ENCODE measurements at places on chromosomes 16 and 17. TPM values are rescaled to one million over a fixed set of nuclear protein-coding genes. Genes with fewer than 3 reads are reported as not detected.

DNA sequence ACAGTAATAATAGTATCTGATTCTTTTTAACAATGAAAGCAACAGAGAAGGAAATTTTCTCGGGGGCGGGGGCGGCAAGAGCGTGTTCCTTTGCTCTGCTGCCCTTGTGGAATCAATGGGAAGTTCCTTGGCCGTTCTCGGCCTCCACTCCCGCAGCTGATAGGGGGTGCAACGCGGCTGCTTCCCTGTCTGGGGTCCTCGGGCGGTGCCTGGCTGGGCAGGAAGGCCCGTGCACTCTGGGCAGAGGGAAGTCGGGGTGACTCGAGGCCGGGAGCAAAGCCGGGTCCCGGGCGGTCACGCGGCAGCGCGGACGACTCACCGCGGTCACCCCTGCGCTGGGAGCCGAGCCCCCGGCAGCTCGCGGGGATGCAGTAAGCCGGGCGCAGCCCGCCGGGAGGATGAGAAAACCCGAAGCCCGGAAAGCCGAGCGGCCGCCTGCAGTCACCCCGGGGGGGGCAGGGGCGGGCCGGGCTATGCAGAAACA is 2.5 kb downstream of the TUBB3 start:
- DNase-seq = no peak

DNA sequence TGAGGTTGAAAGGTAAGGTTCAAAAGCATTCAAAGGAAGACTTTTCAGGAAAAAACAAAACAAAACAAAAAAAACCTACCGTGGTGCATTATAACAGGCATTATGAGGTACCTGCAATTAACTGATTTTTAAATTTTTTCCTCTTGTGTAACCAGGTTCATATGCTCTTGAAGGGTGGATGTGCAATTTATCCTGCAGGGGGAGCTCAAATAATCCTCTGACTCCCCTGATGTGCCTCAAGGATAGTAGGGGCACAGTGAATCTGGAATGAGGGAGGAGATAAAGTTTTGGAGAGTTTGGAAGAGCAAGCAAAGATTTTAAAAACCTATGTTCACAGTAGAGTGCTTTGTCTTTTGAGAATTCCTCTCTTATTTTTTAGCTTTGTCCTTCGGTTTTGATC is 1349.4 kb downstream of the CDH8 start:
- no peak for DNase-seq

GRCh38 chr16:57693550-57693949 is 1.1 kb upstream of the DRC7 start:
- DNase-seq = no peak

DNA sequence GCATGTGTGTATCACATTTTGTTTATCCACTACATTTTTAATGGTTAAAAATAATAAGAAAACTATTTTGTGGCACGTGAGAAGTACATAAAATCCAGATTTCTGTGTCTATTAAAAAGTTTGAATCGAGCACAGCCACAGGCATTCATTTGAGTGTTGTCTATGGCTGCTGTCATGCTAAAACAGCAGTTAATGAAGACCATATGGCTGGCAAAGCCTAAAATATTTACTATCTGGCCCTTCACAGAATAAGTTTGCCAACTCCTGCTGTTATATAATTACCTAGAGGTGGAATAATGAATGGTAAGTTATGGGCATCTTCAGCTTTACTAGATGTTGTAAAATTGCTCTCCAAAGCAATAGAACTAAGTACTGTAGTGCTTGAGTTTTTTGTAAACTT is 30.5 kb downstream of the TMEM98 start:
- DNase-seq = no peak

- DNase-seq = no peak
Observed at GRCh38 chr17:49508061-49508865, 13.2 kb downstream of the NGFR start.

DNA sequence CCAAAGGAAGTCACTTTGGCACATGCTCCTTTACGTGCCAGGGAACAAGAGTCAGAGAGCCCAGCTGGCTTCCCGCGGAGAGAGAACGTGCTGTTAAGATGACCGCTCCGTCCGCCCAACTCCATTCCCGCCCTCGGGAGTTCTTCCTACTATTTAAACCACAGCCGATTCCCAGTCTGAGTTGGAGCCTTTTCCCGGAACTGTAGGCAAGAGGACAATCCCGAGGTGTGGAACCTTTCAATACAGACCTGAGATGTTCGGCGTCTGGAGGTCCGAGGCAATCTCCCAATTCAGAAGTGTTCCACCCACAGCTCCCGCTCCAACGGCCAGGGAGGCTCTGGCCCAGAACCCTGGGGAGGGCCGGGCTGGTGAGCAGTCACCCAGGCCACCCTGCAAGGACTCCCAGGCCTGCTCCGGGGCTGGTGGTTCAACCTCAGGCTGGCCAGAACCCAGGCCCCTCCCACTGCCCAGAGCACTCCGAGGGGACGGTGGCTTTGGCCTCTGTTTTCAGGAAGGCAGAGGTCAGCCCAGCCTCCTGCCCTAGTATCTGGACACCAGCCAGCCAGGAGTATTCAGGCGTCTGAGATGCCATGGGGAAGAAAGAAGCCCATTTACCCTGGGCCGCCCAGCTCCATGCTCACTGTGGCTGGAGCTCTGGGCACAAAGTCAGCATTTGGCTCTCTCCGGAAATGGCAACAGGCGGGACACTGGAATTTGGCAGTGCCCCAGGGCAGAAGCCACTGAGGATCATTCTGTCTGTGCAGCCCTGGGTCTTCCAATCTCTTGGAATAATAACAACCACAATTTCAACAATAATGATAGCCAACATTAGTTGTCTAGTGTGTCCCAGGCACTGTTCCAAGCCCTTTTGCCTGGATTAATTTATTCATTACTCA is 21.4 kb downstream of the EMP2 start:
- DNase-seq = no peak

DNA sequence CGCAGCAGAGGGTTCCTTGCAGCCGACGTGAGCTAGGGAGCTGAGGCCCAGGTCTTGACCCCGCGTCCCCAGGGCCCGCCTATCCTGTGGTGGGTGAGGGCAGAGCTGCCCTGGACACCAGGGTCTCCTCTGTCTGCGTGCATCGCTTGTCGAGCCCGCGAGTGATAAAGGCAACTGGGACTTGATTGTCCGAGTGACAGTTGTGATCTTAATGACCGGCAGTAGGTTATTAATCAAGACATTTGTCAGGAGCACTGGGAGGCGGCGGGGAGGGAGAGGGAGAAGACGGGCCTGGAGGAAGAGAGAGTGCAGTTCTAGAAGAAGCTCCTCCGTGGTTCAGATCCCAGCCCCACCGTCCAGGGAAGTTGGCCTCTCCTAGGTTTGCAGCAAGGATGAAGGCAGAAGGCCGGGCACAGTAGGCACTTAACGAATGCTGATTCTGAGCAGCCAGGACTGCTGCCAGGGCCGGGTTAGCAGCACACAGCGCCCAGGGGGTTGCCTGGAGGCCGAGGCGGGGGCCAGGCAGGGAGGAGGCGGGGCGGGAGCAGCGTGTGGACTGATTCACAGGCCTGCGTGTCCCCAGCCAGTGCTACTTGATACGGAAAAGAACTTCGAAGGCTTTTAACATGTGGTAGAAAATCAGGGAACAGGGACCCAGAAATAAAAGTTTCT is 11.3 kb upstream of the GSE1 start:
- no peak for DNase-seq

DNA sequence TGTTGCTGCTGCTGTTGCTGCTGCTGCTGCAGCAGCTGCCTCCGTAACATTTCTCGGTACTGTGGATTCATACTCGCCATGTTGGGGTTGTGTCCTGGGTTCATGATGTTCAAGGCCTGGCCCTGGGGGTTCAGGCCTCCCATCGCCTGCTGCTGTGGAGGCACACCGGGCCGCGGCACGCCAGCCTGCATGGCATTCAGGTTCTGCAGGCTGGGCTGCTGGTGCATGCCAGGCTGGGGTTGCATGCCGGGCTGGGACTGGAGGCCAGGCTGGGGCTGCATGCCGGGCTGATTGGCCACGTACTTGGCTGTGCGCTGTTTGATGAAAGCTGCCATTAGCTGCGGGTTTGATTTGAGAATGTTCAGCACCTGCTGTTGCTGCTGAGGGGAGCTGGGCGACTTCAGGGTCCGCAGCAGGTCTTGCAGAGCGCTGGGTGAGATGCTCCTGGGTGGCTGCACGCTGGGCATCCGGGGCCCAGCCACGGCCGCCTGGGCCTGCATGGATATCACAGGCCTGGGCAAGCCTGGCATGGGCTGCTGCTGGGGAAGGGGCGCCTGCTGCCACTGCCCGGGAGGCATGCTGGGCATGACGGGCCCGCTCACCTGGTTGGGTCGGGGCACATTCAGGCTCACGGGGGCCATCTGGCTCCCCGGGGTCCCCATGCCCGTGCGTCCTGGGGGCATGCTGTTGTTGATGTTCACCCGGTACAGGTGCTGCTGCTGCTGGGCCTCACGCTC is 11.3 kb upstream of the TRAP1 start:
- no peak for DNase-seq

DNA sequence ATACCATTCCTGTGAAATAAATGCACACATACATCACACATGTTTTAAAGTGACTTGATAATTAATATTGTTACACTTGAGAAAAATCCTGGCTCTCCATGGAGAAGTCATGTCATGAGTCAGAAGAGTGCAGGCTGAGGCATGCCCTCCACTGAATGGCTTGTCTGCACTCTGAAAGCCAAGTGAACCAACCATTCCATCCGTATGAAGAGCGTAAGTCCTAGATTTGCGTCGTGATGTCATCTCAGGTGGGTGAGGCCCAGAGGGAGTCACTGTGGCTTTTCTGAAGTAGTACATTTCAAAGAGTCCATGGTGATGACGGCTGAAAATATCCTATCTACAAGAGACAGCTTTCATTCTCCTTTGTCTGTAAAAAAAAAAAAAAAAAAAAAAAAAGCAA is 83.5 kb upstream of the IRX5 start:
- DNase-seq = no peak

- no peak for DNase-seq
Observed at GRCh38 chr17:19785854-19786253, 37.8 kb upstream of the ALDH3A1 start.

GRCh38 chr17:19242926-19243325 is 5.8 kb downstream of the EPN2 start:
- DNase-seq = no peak

GRCh38 chr16:82013139-82013538 is 1.9 kb upstream of the SDR42E1 start:
- DNase-seq = no peak

DNA sequence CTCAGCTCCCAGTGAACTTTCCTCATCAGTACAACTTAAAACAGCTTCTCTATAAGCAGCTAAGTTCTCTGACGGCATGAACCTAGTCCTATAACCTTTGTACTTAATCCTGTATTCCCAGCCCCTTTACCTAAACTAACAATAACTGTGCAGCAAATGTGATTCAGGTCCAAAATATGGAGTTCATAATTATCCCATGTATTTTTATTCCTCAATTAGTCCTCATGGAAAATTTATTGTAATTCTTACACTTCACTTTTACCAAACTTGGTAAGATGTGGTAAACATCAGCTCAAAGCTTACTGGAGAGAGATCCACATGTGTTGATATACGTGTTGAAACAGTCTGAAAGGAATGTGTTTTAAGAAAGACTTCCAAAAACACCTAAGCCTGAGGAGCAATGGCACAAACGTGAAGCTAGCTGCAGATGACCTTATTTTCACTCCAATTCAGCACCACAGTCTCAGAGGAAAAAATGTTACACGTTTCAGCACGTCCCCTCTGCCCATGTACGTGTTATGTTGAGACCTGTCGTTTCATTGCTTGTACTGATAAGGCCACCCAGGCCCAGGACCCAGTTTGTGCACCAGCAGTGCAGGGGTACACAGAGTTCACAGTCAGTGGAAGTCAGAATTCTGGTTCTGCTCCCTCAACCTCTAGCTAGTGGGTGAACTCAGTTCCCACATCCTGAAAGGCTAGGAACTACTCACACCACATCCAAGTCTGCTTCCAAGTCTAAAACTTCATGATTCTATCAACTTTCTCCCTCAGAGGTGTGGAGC is 7.1 kb downstream of the USP31 start:
- DNase-seq = no peak

GRCh38 chr16:89917773-89918452 is 749 bp upstream of the MC1R start:
- DNase-seq = peak; percentile 90

DNA sequence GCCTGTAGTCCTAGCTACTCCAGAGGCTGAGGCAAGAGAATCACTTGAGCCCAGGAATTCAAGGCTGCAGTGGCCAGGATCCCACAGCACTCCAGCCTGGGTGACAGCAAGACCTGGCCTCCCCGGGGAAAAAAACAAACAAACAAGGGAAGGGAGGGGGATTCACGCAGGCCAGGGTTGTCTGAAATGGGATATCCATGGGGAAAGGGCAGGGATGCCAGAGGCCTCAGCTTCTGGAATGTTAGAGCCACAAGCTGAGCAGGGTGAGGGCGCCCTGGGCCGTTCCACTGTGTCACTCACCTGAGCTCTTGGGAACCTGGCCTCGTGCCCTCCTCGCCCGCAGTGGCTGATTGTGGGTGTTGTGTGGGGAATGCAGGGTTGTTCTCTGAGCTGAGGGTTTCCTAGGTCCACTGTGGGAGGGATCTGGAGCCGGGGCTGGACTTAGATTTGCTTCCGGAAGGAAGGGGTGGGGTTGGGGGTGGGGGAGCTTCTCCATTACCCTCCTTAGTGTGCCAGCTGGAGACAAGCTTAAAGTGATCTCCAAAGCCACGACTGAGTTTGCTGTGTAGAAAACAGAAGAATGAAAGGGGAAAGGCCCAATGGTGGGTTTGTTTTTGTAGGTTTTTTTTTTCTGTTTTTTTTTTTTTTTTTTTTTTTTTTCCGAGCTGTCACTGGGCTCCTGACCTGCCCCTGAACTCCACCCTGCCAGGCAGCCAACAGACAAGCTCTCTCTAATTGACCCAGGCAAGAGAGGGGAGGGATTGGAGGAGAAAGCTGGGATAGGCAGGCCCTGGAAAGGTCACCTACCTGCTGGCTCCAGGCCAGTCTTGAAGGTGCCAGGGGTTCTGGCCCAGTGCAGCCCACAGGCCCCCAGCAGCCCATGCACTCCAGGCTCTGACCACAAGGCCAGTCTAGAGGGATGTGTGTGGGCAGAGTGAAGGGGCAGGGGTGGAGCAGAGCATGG is at the start of gene SULT1A1:
Gene SULT1A1, minus strand, starts transcription at position 414 of the 964 bp plus-strand sequence. CDS start 1,189 bp downstream, outside the sequence.
- no peak for DNase-seq

GRCh38 chr16:89742948-89743347 is 21.6 kb downstream of the ZNF276 start:
- DNase-seq = no peak

PRCD gene
- total RNA-seq = not detected

CNP gene
- 68.0 TPM for total RNA-seq

OR4D1 gene
- 0.17 TPM for total RNA-seq

CDH1 gene
- 3.1 TPM for total RNA-seq

TM4SF5 gene
- not detected for total RNA-seq

SMPD3 gene
- total RNA-seq = 0.07 TPM

MMP25 gene
- 2.2 TPM for total RNA-seq

NEURL4 gene
- 26.9 TPM for total RNA-seq

SMIM36 gene
- not detected for total RNA-seq

PLA2G10 gene
- not detected for total RNA-seq

NUDT7 gene
- 8.2 TPM for total RNA-seq

All from activated CD4-positive, alpha-beta memory T cell treated with anti-CD3 and anti-CD28 coated beads for 36 hours (primary cell).